ENCODE measurements at places on chromosomes 3 and 15. TPM values are rescaled to one million over a fixed set of nuclear protein-coding genes. Genes with fewer than 3 reads are reported as not detected.
A peak's percentile ranks its signal among the peaks of the same experiment; 100 is the strongest.

- no peaks in the 10 kb centered on the region for H3K4me1 ChIP-seq
- H3K27me3 ChIP-seq: peaks cover 2% of the 10 kb centered on the region
- H3K27ac ChIP-seq: no peak overlapping the region
- no peak overlapping the region for H3K4me3 ChIP-seq
Observed at GRCh38 chr15:37014137-37014536, 86.2 kb downstream of the MEIS2 start.

DNA sequence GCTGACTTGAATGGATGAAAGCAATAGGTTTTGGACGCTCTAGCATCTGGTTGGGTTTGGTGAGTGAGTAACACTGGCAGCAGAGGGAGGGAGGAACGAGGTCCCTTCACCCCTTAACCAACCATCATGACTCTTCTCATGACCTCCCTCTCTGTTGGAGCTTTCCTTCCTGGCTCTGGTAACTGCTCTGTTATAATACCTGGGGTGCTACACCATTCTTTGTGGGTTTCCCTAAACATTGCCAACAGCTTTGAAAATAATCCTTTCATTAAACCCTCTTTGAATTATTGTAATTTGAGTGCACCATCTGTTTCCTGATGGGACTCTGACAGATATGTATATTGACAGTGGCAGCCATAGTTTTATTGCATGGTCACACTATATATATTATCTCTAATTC is 146.2 kb upstream of the PTPRG start:
- no peak overlapping the region for H3K4me3 ChIP-seq
- DNase-seq: no peak
- no peaks in the 10 kb centered on the region for H3K27me3 ChIP-seq
- H3K4me1 ChIP-seq: peaks cover 3% of the 10 kb centered on the region
- no peak overlapping the region for H3K27ac ChIP-seq

- H3K27me3 ChIP-seq: no peaks in the 10 kb centered on the region
- no peak overlapping the region for H3K27ac ChIP-seq
- H3K4me3 ChIP-seq: no peak overlapping the region
- peaks cover 4% of the 10 kb centered on the region for H3K36me3 ChIP-seq
Observed at GRCh38 chr15:67782691-67782991, 42.7 kb upstream of the SKOR1 start.

DNA sequence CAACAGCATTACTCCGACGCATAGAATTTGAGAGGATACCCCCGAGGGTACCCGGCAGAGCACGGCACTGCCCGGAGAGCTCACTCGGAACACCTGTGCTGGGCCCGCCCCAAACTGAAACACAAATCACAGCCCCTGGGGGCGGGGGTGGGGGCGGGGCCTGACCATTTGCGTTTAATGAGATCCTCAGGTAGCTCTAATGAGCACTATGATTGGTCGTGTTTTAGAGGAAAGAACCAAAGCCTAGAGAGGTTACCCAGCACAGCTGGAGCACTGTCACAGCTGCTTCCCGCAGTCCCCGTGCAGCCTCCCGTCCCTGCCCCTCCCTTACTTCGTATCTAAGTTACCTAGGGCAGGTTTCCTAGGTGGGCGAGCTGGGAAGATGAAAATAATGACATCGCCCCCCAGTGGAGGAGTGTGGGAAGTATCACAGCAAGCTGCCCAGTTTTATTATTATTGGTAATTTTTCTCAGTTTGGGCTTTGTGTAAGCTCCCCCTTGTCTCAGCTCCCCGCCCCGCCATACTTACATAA is 187.1 kb downstream of the PDE8A start:
- no peaks in the 10 kb centered on the region for H3K36me3 ChIP-seq
- DNase-seq: peak; percentile 36
- H3K4me1 ChIP-seq: peaks cover 4% of the 10 kb centered on the region
- no peak overlapping the region for H3K4me3 ChIP-seq
- peaks cover 45% of the 10 kb centered on the region for H3K27me3 ChIP-seq
- no peak overlapping the region for H3K27ac ChIP-seq

DNA sequence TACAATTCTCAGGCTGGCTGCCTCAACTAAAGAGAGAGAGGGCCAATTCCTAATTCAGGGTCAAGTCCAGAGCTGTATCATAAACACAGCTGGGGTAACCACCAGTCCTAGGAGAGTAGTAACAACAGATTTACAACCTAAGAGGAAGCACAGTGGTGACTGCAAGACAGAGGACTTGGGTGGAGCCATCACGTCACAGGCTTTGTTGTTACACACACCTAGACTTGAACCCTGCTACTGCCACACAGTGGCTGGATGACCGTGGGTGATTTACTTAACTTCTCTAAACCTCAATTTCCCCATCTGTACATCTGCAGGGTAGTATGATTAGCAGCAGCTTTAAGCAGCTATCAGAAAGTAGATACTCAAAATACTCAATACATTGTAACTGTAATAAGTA is 78.6 kb downstream of the MYLK start:
- H3K27ac ChIP-seq: no peak overlapping the region
- no peaks in the 10 kb centered on the region for H3K4me1 ChIP-seq
- no peak for DNase-seq
- no peaks in the 10 kb centered on the region for H3K27me3 ChIP-seq
- H3K36me3 ChIP-seq: no peaks in the 10 kb centered on the region

GRCh38 chr15:24075420-24076089 is 388.4 kb upstream of the NDN start:
- H3K27ac ChIP-seq: no peak overlapping the region
- no peaks in the 10 kb centered on the region for H3K27me3 ChIP-seq
- H3K4me1 ChIP-seq: no peaks in the 10 kb centered on the region
- no peak for DNase-seq
- no peak overlapping the region for H3K4me3 ChIP-seq

The ERICH6 gene
- 0.81 TPM for total RNA-seq

The GALNT15 gene
- total RNA-seq: not detected

The SPINT1 gene
- 1.7 TPM for total RNA-seq

The ALPK3 gene
- 0.27 TPM for total RNA-seq

All from activated CD4-positive, alpha-beta T cell treated with anti-CD3 and anti-CD28 coated beads, Interleukin-2, amount 10 ng/mL, durations not matched to agents 7 days and 5 days (primary cell).